GM03348 (cell line): ENCODE measurements at places on chromosomes 1 and 21.

GRCh38 chr1:8870103-8870502 is 8.4 kb downstream of the ENO1 start:
- DNase-seq, result no peak

DNA sequence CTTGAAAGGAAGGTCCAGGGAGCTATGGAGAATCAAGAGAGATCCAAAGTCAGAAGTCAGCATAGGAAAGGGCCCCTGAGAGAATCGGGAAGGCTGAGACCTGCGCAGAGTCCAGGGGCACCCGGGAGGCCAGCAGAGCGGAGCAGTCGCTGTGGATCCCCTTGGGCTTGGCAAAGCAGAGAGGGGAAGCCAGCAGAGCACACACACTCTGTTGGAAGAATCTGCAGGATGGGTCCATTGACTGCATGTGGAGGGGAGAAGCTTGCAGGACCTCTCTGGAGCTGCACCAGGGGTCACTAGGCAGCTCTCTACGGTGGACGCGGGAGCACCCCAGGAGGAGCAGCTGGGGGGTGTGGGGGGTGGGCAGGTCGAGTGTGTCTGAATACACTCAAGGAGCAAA is 6.4 kb downstream of the RIPK4 start:
- DNase-seq, result no peak

GRCh38 chr1:179706339-179706941 is 36.7 kb upstream of the FAM163A start:
- peak; percentile 67 for DNase-seq

- peak; percentile 90 for DNase-seq
These were observed 37.3 kb downstream of the PABPC4 start for GRCh38 chr1:39539252-39539790.

GRCh38 chr1:225449774-225450173 is 21.9 kb upstream of the LBR start:
- DNase-seq, result no peak
